Midbrain (tissue), 1 donor: ENCODE measurements at places on chromosomes 11 and 22.

DNA sequence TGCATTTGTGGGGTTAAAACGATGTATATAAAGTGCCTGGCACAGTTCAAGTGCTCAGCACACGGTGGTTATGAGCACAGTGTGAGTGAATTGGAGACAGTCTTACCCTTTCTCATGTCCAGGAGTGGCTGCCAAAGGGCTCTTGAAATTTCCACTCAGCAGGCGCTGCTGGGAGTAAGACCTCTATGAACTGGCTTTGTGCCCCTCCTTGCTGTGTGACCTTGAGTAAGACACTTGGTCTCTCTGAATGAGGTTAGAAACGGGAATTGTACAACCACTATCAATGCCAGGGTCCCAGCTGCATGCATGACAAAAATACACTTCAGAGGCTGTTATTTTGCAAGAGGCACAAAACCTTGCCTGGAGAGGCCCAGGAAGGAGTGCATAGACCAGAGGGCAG lies 86.6 kb downstream of the TSPAN18 start:
- no peak for DNase-seq

DNA sequence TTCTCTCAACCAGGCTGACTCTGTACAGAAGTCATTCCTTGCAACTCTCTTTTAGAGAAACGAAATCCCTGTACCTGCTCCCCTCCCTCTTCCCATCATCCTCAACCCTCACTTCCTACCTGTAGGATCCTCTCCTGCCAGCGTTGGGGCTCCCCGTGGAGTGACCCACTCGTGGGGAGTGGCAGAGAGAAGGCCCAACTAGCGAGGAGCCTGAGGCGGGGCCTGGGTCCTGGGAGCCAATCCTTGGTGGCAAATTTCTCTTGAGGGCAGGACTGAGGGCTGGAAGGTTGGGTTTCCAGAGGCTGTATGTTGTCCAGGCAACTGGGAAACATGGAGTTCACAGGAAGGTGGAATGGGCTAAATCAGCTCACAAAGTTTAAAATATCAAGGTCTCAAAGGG lies 10.4 kb downstream of the NHERF4 start:
- DNase-seq = no peak

DNA sequence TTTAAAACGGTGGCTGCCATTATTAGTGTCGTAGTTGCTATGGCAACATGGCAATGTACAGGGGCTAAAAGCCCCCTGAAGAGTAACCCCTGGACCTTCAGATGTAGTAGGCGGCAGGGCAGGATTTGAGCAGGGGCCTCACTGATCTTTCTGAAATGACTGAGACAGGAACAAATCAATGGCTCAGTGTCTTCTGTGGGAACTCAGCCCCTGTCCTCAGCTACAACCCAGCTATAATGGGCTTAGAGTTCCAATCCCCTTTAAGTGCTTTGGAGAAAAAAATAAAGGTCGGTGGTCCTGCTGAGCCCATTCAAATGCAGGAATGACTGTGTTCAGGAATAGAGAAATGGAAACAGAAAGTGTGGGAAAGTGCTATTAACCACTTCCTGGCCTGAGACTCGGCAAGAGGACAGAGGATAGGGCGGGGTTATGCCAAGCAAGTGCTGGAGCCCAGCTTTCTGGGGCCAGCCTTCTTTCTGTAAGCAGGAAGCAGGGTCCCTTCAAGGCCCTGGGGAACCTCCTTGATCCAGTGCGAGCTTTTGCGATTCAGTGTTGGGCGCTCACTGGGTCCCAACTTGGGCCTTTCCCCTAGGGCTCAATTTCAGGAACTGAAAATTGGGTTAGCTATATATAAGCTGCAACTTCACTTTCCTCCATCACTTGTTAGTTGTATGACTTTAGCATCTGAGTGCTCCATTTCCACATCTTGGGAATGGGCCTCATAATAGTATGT lies 6.1 kb upstream of the CD82 start:
- no peak for DNase-seq

GRCh38 chr11:130278151-130278550 lies 36.6 kb downstream of the ZBTB44 start:
- DNase-seq = no peak

GRCh38 chr22:28500006-28500405 lies 179.6 kb downstream of the TTC28 start:
- no peak for DNase-seq

GRCh38 chr11:16749666-16750065 lies 11.2 kb downstream of the C11orf58 start:
- DNase-seq = no peak

DNA sequence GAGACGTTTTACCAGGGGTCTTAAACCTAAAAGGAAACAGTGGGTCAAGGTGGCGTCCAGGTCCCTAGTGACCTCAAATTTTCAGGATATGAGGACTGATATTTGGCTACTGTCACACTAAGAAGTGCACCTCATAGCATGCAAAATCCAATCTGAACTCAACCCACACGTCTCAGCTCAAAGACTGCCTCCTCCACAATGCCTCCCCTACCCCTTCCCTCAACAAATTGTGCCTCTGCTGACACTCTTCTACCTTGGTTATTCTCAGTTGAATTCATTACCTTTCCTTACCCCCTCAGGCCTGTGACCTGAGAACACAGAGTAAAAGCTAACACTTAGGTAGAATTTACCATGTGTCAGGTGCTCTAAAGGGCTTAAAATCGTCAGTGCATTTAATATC lies 12.4 kb upstream of the LIPT2 start:
- DNase-seq = no peak

DNA sequence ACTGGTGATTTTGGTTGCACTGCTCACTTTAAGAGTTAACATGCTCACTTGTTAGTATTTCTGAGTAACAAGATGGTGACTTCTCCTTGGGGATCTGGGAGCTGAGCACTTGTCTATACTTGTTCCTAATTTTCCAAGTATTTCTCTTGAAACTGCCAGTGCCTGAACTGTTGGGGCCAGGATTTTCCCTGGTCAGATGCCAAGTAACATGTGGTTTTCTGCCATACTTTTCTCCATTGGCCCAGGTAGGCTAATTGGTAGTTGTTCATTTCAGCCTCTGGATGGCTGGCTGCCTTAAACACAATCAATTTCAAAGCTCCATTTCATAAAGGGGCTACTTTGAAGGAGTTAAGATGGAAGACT lies 35.0 kb downstream of the RNF141 start:
- no peak for DNase-seq

GRCh38 chr11:93993747-93994146 lies 27.4 kb upstream of the HEPHL1 start:
- no peak for DNase-seq

- DNase-seq = no peak
These were observed 372.5 kb upstream of the B3GAT1 start for GRCh38 chr11:134784568-134784967.

DNA sequence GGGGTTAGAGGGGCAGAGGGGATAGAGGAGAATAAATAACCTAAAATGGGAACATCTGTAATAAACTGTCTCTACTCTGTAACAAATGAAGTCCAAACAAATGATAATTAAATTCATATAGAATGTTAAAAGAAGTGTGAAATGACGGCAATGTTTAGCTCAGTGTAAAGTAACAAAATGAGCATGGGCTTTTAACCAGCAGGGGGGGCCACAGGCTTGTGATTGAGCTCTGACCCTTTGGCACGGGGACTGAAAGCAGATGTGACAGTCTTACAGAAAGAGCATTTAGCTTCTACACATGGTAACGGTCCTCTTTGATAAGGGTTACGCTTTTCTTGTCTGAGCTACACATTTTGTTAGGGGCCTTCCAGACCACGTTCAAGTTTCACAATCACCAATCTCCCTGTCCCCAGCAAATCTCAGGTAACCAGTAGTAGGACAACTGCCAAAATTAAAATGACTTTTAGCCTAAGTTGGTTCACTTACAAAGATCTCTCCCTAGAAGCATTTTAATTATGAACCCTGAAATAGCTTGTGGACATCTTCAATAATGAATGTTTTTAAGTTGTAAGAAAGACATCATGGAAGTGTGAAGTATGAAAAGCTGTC lies 262.5 kb downstream of the DCDC1 start:
- peak; percentile 81 for DNase-seq

GRCh38 chr22:26489447-26490036 lies 5.9 kb downstream of the SRRD start:
- no peak for DNase-seq

DNA sequence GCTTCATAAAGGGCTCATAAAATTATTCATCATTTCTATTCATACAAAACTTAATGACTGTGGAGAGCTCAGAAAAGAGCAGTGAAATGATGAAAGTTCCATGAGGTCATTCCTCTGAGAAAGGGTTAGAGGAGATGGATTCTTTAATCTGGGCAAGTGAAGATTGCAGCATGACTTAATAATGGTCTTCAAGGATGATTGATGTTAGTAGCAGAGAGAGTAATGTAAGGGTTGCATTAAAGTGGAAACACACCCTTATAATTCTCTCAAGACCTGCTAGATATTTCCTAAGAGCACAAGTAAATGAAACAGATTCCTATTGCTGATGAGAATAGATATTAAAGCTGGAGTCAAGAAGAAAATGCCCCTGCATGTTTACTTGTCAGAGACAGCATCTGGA lies 711.6 kb upstream of the ANO5 start:
- DNase-seq = no peak

- no peak for DNase-seq
These were observed 99.0 kb downstream of the AMOTL1 start for GRCh38 chr11:94866936-94867795.

DNA sequence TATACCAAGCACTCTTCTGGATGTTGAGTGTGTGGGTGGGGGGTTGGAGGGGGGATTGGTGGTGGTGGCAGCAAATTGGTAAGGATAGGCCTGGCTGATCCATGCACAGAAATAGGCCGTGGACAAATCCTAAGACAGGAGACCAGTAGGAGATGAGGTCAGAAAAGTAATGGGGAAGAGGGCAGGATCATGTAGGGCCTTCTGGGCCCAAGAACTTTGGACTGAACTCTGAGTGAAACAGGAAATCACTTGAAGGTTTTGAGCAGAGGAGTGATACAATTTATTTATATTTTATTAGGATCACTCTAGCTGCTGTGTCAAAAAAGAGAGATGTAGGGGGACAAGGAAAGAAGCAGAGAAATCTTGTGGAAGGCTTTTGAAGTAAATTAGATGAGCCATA lies 28.7 kb downstream of the TSG101 start:
- DNase-seq = no peak

DNA sequence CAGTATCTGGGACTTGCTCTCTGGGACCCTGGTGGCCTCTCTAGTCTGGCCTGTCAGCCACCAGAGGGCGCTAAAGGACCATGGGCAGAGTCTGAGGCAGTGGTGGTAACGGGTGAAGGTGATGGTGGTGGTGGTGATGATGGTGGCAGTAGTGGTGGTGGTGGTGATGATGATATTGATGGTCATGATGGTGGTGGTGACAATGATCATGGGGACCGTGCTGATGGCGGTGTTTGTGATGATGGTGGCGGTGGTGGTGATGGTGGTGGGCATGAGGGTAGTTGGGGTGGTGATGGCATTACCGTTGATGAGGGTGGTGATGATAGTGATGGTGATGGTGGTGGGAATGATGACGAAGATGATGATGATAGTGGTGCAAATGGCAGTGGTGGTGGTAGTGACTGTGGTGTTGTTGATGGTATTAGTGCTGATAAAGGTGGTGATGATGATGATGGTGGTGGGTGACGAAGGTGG lies 16.0 kb downstream of the TRPM5 start:
- peak; percentile 26 for DNase-seq

DNA sequence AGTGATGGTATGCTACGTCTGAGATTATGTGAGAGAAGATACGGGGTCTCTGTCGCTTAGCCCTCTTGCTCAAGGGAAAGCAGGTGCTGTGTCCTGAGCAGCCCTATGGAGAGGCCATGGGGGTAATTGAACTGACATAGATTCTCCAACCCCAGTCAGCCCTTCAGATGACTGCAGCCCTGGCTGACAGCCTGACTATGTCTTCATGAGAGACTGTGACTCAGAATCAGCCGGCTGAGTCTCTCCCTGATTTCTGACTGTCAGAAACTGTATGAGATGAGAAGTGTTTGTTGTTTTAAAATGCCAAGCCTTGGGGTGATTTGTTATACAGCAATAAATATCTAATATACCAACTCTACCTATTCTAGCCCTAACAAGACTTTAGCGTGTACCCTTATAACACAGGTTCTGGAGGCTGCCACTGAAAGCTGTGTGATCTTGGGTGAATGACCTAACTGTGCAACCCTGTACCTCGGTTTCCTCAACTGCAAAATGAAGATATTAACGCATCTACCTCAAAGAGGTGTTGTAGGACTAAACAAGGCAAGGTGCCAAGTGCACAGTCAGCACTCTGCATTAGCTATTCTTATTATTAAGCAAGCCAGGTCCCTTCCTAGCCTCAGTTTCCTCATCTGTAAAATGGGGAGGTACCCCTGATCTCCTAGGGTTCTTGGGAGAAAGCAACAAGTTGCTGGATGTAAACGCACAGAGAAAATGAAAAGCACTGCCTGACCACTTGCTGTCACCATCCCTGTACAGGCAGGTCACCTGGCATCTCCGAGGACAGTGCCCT lies 24.9 kb downstream of the SLC43A1 start:
- no peak for DNase-seq

DNA sequence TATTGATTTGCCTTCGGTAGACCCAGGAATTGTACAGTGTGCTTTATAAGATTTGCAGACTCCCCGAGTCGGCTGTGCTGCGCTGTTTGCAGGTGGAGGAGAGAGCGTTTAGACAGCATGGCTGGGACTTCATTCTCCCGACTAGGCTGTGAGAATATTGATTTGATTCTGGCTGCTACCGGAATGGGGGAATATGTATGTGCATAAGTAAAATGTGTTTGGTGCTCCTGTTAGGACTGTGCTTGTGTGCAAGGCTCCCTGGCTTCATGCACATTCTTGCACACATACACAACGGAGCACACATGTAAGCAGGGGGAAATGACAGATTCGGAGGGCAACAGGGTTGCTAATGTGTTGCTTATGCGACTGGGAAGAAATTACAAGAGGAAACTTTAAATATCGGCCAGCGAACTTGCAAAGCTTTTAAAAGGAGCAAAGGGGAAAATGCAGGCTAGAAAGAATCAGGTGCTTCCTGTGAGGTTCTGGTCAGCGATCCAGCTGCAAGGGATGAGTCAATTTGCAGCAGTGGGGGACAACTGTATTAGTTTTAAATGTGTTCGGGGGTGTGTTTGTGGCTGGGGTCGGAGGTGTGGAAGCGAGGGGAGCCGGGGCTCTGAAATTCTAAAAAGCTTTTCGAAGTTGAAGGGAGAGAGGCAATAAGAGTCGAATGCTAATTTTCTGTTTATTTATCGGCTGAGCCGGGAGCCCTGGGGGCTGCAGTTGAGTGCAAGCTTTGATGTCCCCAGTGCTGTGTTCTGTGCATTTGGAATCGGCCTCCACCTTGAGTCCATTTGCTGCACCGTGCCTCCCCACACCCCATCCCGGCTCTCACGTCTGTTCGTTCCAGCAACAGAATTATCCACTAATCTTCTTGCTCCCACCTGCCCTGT lies 731 bp downstream of the NTM start:
- peak; percentile 65 for DNase-seq

- no peak for DNase-seq
These were observed 13.4 kb downstream of the IFT46 start for GRCh38 chr11:118552341-118552740.

- DNase-seq = peak; percentile 54
These were observed 38.2 kb upstream of the WEE1 start for GRCh38 chr11:9535189-9535781.

DNA sequence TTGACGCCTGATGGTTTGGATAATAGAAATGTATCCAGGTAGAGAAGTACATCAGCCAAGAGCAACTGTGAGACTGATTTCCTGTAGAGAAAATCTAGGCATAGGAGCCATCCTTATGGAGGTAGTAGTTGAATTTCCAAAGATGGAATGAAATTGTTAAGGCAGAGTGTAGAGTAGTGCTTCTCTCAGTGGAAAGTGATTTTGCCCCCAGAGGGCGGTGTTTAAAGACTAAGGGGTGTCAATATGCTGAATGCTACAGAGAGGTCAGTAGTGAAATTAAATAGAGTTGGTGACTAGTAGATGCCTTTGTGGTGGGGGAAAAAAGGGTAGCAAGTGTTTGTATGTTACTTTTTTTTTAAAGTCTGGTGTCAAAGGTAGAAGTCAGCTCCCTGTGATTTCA lies 54.5 kb downstream of the TRIM44 start:
- no peak for DNase-seq
